ENCODE measurements at places on chromosomes 1 and 21. TPM values are rescaled to one million over a fixed set of nuclear protein-coding genes. Genes with fewer than 3 reads are reported as not detected.

The AQP10 gene
- not detected for total RNA-seq

The BRDT gene
- total RNA-seq, result not detected

The TMEM200B gene
- total RNA-seq, result 20.4 TPM

The UTP25 gene
- 12.2 TPM for total RNA-seq

The CRYAA gene
- not detected for total RNA-seq

The PIGM gene
- total RNA-seq, result 5.5 TPM

The ZNF684 gene
- total RNA-seq, result 9.1 TPM

The ANXA9 gene
- not detected for total RNA-seq

The NBPF20 gene
- 1.4 TPM for total RNA-seq

The PAPPA2 gene
- total RNA-seq, result 7.0 TPM
